ENCODE measurements at places on chromosomes 6 and 20. TPM values are rescaled to one million over a fixed set of nuclear protein-coding genes. Genes with fewer than 3 reads are reported as not detected.

DNA sequence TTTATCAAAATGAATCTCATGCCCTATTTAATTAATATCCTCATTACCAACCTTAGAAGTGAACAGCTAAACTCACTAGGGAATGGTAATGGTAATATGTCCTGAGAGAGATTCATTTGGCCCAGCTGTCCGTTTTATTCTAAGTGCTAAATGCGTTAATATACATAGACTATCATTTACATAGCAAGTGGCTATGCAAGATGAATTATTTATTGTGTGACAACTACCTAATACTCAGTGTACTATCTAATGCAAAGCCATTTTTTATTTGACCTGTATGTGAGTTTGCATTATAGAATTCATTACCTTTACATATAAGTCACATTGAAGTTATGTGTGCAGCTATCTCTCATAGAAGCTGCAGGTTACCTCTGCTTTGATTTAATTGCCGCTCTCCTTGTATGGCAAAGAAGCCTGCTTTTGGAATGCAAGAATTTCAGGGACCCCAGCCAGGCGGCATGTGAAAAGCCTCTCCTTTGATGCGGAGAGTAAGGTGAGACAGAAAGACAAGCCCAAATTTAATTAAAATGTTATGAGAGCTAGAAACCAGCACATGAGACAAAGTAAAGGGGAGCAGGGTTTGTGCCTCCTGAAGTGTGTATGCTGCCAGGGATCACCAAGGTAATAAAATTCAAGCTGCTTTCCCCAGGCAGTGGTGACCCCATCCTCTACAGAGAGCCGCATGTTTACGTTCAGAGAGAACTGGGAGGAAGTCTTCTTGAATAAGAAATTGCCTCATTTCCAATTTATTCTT lies 693.0 kb upstream of the MAP3K7 start:
- DNase-seq: no peak

- DNase-seq: peak; percentile 48
Measured at GRCh38 chr6:53035549-53036213, 29.5 kb upstream of the FBXO9 start.

DNA sequence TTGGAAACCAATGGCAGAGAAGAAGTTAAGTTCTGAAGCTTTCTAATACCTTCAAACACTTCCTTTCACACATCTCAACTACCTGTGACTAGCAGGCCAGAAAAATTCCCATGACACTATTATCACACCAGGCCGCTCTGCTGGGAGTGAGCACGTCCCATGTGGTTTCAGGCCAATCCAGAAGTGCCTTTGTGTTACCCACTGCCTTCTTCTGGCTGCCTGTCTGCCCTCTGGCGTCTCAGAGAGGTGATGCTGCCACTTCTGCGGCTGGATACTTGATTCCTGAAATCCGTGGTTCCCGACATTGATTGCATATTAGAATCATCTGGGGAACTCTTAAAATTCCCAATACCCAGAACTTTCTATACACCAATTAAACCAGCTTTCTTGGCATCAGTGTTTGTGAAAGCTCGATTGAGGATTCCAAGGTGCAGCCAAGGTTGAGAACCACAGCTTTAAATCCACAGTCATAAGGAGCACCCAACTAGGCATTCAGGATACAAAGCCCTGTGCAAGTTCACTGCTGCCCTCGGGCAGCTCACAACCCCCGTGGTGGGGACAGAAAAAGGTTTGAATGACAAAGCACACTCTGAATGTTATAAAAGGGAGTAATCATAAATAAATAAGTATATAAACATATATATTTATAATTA lies 65.6 kb downstream of the STMND1 start:
- peak; percentile 67 for DNase-seq

GRCh38 chr20:22579119-22579427 lies 5.3 kb downstream of the FOXA2 start:
- DNase-seq: no peak

- no peak for DNase-seq
Measured at GRCh38 chr20:57137676-57138075, 128.8 kb downstream of the BMP7 start.

DNA sequence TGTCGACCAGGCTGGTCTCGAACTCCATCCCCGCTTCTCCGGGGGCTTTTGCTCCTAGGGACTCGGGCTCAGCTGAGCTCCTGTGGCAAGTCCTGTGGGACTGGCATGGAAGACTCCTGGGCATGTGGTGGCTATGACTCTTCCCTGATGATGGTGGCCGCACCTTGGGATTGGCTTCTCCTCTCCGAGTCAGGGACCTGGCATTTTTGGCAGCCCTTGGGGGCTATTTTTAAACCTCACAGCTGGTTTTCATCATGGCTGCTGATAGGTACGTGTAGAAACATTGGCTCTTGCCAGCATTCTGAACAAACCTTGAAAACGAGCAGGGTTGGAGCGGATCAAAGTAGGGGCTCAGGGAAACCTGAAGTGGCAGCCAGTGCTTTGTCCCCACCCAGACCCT lies 54.1 kb downstream of the RBM38 start:
- DNase-seq: no peak

DNA sequence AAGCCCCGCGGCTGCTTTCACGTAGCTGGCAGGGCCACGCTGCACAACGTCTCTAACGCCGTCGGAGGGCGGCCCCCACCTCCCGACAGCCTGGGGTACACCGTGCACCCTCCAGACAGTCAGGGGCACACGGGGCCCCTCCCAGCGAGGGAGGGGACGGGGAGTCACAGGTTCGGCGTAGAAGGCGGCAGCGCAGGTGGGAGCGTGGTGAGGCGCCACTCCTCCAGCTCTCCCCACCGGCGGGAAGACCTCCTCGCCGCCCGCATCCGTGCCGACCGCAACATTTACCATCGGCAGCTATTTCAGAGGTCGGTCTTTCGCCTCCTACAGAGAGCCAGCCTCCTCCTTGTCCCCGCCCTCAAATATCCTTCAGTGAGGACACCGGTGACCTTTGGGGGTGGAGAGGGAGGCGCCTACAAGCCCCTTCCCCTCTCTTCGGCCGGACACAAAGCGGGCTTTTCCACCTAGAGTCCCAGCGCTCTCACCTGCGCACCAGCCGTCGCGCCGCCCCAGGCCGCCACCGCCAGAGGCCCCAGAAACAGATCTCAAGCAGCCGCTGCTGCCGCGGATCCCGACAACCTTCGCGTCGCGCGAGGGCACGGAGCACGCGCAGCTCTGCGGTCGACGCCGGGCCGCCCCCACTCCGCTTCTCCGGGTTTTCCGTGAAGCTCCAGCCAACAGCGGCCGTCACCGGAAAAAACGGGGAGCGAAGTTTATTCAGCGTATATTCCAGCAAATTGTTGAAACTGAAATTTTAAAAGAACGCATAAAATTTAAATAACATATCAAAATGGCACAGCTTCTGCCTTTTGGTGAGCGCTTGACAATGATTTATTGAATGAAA lies at the start of gene MKKS:
Gene MKKS (minus strand): TSS at position 600 of the 844 bp plus-strand sequence. CDS start 20,708 bp downstream, outside the sequence.
- DNase-seq: peak; percentile 96

DNA sequence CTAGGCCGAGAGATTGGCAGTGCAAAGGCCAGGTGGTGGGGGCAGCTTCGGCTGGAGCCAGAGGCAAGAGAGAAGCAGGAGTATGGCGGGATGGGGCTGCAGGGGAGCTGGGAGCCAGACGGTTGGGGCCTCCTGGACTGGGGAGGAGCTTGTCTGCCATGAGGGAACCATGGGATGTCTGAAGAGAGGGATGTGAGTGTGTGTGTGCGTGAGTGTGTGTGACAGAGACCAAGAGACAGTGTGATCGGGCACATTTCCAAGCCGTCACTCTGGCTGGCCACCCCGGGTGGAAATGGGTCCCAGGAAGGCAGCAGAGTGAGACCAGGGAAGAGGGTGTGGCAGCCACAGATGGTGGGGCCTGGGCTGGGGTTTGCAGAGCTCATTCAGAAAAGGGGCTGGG lies 13.8 kb downstream of the PHACTR3 start:
- no peak for DNase-seq

- DNase-seq: no peak
Measured at GRCh38 chr6:149254253-149254652, 63.3 kb upstream of the TAB2 start.

GRCh38 chr6:143026696-143027449 lies 33.8 kb upstream of the AIG1 start:
- peak; percentile 74 for DNase-seq

DNA sequence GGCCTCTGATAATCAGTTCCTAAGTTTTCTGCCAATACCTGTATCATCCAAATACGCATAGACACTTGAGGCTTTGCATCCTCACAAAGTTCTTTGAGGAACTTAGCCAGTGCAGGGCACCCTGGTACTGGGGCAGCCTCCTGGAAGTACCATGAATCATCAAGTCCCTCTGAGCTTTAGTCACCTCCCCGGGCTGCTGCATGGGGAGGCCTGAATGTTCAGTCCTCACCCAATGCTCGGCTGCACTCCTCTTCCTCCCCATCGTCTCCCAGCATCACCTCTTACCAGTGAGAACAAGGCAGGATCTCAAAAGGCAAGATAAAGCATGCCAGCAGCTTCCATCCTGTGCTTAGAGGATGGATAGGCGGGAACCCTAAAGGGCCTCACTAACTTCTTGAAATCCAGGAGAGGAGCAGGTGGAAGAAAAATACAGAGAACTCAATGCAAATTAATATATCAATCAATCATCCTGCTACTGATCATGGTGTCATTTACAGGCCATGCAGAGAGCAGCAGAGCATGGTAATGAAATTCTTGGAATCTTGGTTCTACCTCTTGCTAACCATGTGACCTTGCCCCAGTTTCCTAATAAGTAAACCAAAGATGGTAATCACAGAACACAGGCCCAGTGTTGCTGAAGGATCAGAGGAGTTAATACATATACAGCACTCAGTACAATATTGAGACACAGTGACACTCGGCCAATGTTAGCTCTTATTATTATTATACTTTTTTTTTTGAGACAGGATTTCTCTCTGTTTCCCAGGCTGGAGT lies 4.7 kb upstream of the CCN6 start:
- no peak for DNase-seq

DNA sequence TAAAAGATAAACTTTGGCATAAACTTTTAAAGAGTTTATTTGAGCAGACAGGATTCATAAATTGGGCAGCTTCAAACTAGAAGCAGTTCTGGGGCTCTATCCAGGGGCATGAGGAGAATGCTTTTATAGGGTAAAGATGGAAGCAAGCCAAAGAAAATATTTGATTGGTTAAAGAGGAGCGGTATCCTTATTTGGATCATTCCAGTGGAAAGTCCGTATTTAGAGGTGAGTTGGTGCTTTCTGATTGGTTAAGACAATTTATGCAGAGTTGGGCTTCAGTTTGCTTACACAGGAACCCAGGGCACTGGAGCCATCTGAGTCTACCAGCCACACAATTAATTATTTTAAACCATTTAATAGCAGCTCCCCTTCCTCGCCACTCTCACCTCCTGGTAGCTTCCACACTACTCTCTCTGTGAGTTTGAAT lies 37.9 kb upstream of the RNF217 start:
- no peak for DNase-seq

DNA sequence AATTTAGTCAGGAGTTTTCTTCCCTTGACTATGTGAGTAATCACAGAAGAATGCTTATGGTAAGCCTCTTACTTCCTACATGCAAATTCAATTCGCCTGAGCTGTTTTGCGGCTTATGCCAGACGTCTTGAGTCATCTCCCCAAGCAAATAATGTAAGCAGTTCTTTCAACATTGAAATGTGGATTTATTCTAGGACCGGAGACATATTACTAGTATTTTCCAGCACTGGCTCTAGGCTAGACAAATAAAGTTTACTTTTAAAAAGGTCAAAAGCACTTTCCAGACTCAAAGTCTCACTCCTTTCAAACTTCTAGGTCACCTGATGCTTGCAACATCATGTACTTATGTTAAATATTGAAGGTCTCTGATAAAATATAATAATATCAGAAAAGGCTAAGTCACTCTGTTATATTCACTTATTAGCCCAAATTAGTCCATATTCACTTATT lies 38.1 kb upstream of the NOX3 start:
- DNase-seq: peak; percentile 97

DNA sequence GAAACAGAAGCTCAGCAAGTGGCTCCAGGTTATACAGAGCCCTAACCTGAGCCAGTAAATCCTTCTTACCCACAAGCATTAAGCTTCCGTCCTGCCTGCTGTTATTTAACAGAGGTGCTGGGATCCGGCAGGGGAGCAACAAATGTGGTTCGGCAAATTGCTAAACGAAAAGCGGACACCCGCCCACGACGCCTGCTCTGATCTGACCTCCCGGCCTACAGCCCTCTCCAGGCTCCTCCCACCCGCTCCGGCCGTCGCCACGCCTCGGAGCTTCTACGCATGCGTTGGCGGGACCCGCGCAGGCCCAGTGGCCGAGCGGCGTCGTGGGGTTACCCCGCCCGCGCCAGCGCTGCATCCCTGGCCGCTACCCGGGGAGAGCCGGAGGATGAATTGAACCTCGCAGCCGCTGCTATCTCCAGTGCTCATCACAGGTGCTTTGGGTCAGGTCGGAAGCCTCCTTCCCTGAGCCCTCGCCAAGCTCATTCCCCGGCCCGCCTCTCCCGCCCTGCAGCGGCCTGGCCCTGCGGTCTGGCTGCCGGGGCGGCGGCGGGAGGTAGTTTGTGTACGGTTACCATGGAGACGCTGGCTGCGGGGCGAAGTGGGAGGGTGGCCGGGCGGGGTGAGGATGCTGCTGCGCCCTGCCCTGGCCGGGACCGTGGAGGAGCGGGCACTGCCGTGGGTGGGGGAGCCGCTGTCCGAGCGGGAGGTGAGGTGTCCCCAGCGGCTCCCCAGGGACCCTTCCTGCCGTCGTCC lies at the start of gene ARMC2:
Gene ARMC2 (plus strand): TSS at position 307 of the 753 bp plus-strand sequence. CDS start 5,846 bp downstream, outside the sequence.
- peak; percentile 90 for DNase-seq

DNA sequence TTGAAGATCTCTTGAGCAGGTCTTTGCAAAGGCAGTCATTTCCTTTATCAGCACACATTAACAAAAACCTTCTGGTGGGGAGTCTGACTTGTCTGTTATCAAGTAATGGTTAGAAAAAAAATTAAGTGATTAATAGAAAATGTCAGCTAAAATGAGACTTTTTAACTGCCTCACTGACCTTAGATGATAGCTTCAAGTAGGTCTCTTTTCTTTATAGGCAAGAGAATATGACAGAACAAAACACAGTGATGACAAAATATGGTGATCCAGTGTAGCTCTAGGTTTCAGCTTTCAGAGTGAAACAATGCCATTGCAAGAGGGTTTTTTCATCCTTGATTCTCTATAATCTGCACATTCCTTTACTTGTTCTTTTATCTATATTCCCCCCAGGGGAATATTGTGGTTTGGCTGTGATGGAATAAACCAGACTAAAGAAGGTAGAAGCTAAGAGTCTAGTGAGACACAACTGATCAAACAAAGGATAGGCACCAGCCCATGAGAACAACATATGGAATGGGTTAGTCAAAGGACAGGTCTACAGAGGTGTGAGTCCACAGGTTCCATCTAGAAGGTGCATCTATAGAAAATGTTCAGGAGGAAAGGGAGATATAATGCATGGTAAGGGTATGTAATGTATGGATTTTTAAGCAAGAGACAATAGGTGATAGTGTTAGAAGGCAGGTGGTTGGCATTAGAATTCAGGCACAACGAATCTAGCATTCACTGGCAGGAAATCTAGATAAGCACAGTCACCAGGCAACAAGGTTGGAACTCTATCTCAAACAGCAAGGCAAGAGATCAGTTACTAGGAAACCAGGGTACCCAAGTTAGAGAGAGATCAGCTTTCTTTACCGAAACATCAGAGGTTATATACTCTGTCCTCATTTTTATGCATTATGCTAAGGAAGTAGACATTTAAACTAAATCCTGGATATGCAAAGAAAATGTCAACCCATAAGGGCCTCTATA lies 228.9 kb upstream of the SMLR1 start:
- no peak for DNase-seq

The RAMACL gene
- total RNA-seq: 6.6 TPM

The HRH3 gene
- not detected for total RNA-seq

The CCM2L gene
- 31.1 TPM for total RNA-seq

The FBXO5 gene
- total RNA-seq: 24.5 TPM

The GABBR1 gene
- 5.4 TPM for total RNA-seq

The MAP3K7 gene
- total RNA-seq: 30.0 TPM

The OLIG3 gene
- total RNA-seq: not detected

The RBBP8NL gene
- total RNA-seq: not detected
